ENCODE measurements at places on chromosomes 11 and 22.

DNA sequence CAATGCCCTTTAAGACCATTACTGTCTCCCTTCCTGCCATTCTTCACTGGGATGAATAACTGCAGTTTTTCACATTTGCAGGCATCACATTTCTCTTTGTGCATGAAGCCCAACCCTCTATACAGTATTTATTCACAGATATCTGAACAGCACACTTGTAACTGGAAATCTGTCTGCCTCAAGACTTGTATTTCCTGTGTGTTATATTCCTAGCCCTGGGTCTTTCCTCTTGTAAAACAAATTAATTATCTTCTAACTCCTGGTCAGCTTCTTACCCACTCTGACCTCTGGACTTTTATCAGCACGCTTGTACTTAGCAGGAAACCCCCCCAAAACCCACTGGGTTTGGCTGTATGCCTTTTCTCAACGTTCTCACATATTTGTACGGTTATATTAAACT lies 2.0 kb downstream of the CSRP3 start:
- DNase-seq, result no peak

- no peak for DNase-seq
These were observed 54.0 kb downstream of the NELL1 start for GRCh38 chr11:20723366-20723765.

DNA sequence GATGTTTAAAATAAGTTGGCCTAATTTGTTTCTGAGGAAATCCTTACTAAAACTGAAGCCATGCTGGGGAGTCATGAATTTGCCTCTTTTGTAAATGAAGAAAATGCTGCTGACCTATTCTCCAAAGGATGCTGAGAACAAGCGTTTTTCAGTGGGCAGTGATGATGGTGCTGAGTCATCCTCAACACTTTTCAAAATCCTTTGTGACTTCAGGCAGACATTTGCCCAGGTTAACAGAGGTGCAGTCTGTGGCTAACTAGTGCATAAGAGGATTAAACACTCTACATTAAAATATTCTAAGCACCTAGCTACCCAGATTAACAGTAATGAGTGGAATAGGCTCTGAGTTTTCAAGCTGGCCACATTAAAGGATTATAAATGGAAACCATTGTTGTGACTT lies 509.0 kb downstream of the DLG2 start:
- no peak for DNase-seq

GRCh38 chr11:6606471-6607189 lies 3.1 kb downstream of the ILK start:
- DNase-seq, result peak; percentile 21

DNA sequence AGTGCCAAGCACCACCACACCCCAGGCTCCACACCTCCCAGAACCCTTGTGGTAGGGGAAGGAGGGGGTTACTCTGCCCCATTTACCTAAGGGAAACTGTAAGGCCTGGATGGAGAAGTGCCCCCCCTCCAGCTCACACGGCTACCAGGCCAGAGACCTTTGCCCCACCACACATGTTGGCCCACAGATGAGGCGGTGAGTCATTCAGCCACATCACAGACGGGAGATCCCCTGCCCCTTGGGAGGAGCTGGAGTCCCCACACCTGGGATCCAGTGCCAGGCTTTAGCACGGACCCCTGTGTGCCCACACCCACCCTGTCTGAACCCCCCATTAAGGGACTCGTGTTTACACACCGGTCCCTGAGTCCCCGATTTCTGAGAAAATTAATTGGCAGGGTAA lies 24.9 kb downstream of the CDKN1C start:
- DNase-seq, result no peak

DNA sequence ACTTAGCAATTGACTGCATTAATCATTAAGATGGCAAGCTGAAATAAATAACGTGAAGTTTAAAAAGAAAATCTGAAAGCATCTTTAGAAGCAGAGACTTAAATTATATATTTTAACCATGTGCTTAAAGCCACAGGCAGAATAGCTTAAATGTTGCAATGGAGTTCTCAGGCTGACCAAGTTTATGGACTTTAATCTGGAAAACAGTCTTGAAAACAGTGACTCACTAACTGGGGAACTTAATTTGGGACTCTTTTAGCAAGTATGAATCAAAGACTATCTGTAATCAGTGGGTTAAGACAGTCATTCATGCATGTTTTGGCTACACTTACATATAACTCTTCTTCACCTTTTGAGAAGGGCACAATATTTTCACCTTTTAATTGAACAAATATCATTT lies 12.6 kb upstream of the GLYATL1 start:
- no peak for DNase-seq

DNA sequence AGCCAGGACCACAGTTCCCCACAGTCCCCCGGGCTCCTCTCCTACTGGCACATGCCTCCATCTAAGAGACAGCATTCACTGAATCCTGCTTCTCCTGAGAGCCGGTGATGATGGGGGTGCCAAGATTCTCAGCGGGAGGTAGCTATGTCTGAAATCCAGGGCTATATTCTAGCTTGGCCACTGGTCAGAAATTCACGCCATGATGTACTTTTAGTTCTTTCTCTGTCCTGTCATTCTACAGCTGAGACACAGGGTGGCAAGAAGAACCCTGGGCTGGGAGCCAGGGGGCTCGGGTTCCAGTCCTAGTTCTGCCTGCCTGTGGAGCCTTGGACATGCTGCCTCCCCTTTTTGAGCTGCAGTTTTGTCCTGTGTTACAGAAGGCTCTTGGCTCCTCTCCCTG lies 59.2 kb upstream of the PHOX2A start:
- DNase-seq, result no peak

DNA sequence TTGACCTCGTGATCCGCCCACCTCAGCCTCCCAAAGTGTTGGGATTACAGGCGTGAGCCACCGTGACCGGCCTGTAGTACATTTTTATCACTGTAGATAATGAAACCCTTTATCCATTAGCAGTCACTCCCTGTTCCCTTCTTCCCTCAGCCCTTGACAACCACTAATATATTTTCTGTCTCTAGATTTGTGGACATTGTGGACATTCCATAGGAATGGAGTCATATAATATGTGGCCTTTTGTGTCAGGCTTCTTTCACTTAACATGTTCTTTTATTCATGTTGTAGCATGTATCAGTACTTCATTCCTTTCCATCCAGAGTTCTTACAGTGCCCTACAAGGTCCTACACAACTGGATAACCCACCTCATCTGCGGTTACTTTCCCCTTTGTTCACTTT lies 30.5 kb downstream of the RRM1 start:
- DNase-seq, result no peak

- DNase-seq, result no peak
These were observed 354.3 kb downstream of the MN1 start for GRCh38 chr22:27447289-27447688.

Measured in effector CD8-positive, alpha-beta T cell (primary cell).